ENCODE measurements at places on chromosomes 16 and 17.
A peak's percentile ranks its signal among the peaks of the same experiment; 100 is the strongest.

DNA sequence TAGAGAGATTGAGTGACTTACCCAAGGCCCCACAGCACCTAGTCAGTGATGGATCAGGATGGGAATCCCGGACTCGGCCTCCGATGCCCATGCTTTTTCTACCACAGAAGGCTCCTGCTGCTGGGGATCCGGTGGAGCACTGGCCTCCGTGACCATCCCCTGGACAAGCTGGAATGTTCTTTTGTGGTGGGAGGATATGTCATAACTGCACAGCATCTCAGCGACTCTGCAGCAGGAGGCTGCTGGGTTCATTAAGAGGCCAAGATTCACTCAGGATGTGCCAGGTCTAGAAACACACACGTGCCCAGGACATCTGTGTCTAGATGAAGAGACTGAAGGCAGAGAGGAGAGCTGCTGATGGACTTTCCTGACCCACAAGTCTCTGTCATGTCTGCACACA, 34.7 kb upstream of the NGFR start:
- DNase-seq = no peak

DNA sequence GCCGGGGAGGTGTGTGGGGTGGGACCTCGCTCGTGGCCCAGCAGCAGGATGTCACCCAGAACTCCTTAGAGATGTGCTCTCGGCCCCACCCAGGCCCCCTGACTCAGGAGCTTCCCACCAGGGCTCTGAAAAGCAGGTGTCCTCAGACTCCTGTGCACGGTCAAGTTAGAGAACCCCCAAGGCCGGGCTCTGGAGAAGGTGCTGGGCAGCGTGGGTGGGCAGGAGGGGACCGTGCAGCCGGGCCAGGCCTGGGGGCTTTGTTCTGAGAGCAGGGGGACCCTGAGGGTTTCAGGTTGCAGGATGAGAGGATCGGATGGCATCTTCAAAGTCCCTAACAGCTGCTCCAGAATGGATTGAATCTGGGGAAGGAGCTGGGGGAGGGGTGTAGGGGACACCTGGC, 164.4 kb upstream of the CIBAR2 start:
- no peak for DNase-seq

DNA sequence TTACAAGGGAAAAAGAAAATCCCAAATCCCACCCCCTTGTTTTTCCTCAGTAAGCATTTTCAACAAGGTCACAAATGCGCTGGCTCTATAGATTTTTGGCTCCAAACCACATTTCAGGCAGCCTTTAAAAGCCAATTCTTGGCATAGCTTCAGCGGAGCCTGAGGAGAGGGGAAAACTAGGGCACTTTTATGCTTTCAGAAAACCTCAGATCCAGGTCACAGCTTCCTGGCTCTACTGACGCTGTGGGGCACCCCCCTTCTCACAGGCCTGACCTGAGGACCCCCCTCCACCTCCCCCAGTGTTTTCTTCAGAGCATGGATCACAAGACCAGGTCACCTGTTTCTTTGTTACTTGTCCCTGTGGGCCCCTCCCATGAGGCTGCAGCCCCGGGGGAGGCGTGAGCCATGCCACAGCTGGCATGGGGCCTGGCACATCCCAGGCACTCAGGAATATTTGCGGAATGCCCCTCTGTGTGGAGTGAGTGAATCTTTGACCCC, 30.1 kb upstream of the MTSS2 start:
- DNase-seq = no peak

DNA sequence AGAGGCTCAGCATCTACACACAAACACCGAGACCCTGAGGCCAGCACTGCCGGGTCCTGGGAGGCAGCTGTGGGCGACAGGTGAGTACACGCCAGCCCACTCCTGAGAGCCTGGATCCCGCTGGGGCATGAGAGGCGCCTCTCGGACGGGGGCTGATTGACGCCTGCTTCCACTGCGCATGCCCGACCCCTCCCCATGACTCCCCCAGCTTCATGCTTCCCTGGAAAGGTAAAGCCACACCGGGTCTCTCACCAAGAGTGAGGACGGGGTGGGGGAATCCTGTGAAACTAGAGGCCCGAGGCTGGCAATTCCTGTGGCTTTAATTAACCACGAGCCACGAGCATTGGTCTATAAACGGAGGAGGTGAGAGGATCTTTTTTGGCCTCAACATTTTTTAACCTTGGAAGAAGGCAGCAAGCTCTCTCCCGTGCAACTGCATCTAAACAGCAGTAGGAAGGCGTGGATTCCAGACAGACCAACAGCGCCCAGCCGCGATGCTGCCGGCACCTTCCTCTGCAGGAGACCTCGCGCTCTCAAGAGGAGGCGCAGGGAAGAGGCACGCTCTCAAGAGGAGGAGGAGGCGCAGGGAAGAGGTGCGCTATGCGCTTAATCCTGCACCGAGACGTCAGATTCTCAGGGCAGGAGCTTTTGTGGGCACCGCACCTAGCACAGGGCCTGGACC, 71.8 kb upstream of the METRNL start:
- no peak for DNase-seq

DNA sequence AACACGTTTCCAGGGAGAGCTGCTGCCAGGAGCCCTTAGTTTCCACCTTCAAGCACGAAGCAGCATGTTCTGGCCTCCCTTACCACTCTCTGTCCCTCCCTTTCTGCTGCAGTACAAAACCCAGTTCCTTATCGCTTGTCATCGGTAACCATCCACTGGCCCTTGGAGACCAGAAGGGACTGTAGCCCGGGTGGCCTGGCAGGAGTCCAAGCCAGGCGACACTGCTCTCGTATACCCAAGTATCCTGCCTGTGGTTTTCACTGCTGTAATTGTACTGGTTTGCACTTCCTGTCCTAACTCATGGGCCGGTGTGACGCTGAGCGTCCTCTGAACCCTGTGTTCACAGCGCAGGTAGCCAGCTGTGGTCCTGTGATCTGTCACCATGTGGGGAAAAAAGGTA, 81.1 kb downstream of the MAF start:
- DNase-seq = peak; percentile 11

DNA sequence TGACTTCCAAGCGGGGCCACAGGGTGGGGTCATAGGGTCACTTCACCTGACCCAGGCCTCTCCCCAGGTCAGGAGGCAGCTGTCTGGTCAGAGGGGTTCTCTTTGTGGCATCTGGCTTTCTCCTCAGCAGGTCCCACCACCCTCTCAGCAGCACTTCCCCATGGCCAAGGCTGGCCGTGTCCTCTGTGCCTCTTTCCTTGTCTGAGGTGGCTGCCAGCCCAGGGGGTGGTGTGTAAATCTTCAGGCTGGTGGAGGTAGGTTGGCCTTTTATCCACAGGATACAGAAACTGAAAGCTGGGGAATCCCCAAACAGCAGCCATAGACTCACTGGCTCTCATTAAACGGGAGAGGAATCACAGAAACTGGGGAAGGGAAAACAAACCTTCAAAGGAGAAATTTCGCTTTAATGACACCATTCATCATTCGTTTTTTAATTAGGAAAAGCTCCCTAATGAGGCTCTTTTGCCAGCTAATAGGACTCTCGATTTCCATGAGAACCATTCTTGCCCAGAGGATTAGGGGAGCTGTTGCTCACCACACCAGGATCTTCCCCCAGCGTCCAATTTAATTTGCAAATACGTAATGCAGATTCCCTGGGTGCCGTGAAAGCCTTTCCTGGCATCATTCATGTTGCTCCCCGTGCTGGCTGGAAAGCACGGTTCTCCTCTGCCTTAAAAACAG, 18.0 kb downstream of the C17orf75 start:
- DNase-seq = peak; percentile 52

- no peak for DNase-seq
These were observed 1.2 kb upstream of the ZFHX3 start for GRCh38 chr16:73049091-73049490.

- DNase-seq = no peak
These were observed 25.8 kb downstream of the SMTNL2 start for GRCh38 chr17:4610162-4610561.

GRCh38 chr17:19805006-19805405, 56.9 kb upstream of the ALDH3A1 start:
- DNase-seq = no peak

GRCh38 chr17:77957235-77957856, 1.2 kb upstream of the TNRC6C start:
- no peak for DNase-seq

DNA sequence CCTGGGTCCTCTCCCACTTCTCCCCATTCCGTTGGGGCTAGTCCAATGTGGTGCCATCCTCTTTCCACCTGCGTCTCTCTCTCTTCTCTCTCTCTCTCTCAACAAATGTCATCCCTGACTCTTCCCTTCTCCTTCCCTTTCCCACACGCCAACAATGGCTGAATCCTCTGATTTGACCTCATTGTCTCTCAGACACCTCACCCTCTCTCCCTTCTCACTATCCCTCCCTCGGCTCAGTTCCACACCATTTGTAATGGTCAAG, 628 bp upstream of the ZNF18 start:
- DNase-seq = no peak

DNA sequence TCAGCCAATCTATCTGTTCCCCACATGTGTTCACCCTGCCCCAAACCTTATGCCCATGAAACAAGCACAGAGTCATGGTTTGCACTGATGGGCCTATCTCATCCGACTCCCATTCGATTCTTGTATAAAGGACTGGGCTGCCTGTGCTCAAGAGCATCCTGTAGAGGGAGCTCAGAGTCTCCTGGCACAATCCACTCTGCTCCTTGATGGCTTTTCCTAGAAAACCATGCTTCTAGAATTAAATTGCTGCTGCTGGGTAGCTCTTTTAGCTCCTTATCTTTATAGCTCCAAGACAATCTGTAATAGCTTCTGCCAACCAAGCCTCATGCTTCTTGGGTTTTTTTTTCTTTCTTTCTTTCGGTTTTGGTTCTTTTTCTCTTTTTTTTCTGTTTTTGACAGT, 9.7 kb downstream of the ZNF19 start:
- no peak for DNase-seq

DNA sequence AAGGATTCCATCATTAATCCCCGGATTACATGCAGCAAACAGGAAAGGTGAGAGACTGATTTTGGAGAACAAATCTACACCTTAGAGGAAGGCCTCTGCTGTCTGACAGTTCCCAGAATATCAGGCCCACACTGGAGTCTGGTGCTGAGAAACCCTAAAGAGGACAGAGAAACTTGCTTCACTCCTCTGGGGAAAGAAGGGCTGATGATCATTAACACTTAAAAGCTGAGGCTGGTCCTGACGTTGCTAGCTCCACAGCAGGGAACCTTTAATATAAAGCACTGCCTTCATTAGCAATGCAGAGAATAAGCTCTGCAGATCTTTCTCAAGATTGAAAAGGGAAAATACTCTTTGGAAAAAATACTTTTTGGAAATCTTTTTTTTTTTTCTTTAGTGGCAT, 1472.4 kb upstream of the GOT2 start:
- no peak for DNase-seq

GRCh38 chr16:9441012-9441411, 349.6 kb downstream of the HAPSTR1 start:
- no peak for DNase-seq
